Fibroblast of lung (primary cell): ENCODE measurements at places on chromosomes 4 and X.

DNA sequence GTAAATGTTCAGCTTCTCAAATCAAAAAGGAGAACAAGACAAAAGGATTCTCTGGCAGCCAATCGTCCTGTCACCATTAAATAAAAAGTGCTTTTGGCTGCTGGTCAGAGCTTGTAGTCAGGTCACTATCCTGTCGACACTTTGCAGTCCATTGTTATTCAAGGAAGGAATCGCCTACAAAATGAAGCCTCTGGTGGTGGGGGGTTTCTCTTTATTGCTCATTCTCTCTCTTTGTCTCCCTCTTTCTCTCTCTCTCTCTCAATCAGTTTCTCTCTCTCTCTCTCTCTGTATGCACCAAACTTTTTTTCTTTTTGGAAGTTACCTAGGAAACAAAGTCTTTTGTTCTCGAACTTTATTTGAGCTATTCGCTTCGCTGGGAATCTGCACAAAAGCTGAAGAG is 17.6 kb upstream of the SCML1 start:
- no peak for DNase-seq

DNA sequence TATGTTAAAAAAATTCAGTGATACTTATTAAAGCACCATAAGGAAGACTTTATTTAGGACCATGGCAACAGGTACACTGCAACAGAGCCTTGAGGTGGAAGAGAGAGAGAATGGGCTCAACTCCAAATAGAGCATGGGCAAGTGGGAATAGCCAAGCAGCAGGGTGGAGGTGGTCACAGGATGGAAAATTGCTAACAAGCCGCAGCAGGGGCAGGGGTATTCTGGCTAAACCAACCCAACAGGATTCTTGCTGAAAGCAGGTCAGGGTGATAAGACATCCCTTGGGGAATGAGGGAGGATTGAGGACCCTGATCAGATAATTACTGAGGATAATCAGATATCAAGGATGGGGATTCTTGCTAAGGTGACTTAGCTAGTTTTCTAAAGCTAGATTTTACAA is 177.5 kb downstream of the ZIC3 start:
- DNase-seq: no peak

- DNase-seq: peak; percentile 89
Measured at GRCh38 chr4:40121515-40121914, 64.9 kb downstream of the N4BP2 start.

- DNase-seq: no peak
Measured at GRCh38 chr4:63607169-63607872, 801.9 kb downstream of the TECRL start.

DNA sequence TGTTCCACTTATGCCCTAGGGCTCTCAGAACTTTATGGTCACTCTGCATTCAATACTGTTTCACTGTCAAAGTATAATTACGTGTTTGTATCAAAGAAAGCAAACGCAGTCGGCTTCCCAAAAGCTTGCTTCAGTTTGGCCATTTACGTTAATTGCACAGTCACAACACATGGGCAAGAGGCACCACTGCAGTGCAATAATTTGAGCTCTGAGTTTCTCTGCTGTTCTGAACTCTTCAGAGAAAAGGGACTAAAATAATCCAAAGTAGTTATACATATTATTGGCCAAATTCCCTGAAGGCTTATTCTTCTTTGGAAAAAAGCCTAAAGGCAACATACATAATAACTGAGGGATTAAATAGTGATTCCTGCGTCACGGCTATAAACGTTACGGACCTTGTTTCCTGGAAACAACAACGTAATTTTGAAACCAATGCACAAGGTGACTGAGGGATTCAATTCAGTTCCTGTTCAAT is 51.3 kb downstream of the RNF150 start:
- peak; percentile 34 for DNase-seq

GRCh38 chr4:71206763-71207162 is 132.1 kb upstream of the SLC4A4 start:
- DNase-seq: peak; percentile 92

DNA sequence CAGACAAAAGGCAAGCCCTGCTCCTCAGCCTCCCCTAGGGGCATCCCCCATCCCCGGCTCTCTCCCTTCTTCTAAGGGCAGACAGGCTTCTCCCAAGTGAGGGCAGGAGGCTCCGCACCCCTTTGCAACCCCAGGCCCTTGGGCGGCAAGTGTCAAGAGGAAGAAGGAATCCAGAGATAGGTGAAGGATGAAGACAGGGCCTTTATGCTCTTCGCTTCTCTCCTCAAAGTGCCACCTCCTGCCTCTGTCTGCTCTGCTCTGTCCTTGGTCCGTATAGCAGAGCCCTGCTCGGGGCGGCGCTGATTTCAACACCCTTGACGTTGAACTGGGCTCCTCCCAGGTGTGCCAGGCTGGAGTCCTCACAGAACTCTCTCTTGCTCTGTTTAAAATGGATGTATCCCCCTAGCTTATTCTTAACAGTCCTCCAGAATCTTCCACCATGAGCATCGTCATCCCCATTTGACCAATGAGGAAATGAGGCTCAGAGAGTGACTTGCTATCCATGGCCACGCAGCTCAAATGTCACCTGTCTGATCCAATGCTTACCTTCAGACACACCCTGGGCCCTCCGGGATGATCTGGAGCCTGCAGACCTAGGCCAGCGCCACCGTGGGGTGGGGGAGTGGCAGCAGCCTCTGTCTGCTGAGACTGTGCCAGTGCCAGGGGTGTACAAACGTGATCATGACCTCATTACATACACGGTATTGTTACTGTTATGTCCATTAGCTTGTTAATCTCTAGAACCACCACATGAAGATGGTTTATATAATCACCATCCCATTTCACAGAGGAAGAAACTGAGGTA is 99.8 kb downstream of the PHKA2 start:
- no peak for DNase-seq
